ENCODE measurements at places on chromosomes 16 and 17. TPM values are rescaled to one million over a fixed set of nuclear protein-coding genes. Genes with fewer than 3 reads are reported as not detected.

The C17orf107 gene
- total RNA-seq: 1.3 TPM

The WNK4 gene
- total RNA-seq: 0.40 TPM

GRCh38 chr17:72920513-72920912, 172.0 kb downstream of the SLC39A11 start:
- peak; percentile 11 for ATAC-seq

- no peak for ATAC-seq
Observed at GRCh38 chr17:27438348-27438998, 17.8 kb upstream of the KSR1 start.

DNA sequence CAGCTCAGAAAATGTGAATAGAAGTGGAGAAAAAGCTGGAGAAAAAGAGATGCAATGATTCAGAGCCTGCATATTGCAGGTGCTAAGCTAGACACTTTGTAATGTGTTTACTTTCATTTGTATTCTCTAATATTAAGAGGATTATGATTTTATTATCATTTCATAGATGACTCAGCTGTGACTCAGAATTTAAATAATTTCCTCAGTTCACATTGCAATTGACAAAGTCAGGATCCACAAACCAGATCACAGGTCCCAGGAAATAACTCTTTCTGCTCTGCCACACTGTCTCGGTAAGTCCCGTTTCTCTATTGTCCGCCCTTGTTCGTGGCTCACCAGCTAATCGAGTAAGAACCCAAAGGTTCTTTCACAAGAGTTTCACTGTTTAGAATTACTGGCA, 235.4 kb upstream of the MON1B start:
- peak; percentile 74 for ATAC-seq

- ATAC-seq: no peak
Observed at GRCh38 chr17:885971-886571, 93.5 kb downstream of the NXN start.

GRCh38 chr17:82204831-82205719, 7.6 kb downstream of the CCDC57 start:
- peak; percentile 77 for ATAC-seq

DNA sequence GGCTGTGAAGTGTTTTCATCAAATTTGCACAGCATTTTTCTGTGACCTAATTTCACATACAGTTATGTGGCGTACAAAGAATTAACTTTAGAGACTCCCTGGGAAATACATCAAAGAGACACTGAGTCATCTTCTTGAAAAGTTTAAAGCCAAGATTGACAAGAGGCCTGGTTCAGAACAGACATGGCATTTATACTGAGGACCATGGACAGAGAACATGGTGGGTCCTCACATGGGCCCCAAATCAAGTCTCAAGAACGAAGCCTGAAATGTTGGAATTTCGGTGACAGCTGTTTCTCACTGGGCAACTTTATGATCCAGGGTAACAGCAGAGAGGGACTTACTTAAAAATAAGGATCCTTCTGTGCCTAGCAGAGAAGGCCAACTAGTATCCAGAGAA, 311.5 kb upstream of the KCNJ16 start:
- ATAC-seq: peak; percentile 32

DNA sequence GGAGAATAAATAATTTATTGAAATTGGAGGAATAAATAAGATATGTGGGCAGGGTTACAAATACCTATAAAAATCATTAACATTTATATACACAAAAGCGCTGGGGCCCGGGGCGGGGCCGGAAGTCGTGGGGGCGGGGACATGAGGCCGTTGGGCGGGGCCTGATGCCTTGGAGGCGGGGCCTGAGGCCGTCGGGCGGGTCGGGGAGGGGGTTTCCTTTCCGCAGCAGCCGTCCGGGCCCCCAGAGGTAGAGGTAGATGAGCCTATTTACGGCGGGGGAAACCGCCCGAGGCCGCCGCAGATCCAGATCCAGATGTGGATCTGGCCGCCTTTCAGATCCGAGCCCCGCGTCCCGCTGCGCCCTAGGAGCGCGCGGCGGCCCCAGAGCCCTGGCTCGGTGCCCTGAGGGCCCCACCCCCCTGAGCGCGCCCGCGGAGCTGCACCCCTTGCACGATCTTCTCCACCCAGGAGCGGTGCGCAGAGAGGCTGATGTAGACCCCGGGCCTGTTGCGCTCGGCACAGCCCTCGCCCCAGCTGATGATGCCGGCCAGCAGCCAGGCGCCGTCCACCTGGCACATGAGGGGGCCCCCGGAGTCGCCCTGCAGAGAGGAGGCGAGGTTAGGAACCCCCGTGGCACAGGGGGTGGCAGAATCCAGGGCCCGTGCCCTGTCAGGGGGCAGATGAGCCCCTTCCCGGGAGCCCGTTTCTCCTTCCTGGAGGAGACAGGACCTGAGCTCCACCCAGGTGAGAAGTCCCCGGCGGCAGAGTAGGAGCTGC, 5.1 kb downstream of the PRSS22 start:
- ATAC-seq: no peak

Data from esophagus mucosa (tissue), 1 donor.